ENCODE measurements at places on chromosomes 1 and 21.

DNA sequence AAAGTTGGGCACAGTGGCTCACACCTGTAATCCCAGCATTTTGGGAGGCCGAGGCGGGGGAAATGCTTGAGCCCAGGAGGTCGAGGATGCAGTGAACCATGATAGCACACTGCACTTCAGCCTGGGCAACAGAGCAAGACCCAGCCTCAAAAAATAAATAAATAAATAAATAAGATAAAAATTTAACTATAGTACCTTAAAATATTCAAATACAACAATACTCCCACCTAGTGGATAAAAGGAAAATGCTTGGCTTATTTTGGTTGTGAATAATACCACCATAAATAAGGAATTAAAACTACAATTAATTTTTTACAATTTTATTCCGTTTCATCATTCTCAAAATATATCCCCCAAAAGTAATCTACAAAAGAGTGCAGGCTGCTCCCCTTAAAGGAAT lies 8.1 kb downstream of the PSMG1 start:
- no peak for DNase-seq

GRCh38 chr1:168281603-168282325 lies 1.1 kb downstream of the TBX19 start:
- no peak for DNase-seq

- DNase-seq, result no peak
Measured at GRCh38 chr1:27331426-27331825, 9.5 kb downstream of the TMEM222 start.

DNA sequence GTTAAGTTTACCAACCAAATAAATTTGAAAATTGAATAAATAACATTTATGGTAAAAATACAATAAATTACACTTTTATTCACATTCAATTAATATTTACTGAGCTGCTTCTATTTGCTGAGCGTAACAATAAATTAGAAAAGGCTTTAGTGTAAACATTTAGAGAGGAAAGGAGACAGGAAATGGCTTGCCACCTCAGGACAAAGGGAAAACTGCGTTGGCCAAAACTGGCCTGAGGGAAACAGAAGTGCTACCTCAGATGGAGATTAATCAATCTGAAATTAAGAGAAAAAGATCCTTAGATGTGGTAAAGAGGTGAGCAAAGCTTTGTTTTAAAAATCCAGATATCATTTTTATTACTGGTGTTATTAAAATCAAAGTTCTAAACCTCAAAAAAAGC lies 128.0 kb downstream of the SLC44A5 start:
- DNase-seq, result no peak

DNA sequence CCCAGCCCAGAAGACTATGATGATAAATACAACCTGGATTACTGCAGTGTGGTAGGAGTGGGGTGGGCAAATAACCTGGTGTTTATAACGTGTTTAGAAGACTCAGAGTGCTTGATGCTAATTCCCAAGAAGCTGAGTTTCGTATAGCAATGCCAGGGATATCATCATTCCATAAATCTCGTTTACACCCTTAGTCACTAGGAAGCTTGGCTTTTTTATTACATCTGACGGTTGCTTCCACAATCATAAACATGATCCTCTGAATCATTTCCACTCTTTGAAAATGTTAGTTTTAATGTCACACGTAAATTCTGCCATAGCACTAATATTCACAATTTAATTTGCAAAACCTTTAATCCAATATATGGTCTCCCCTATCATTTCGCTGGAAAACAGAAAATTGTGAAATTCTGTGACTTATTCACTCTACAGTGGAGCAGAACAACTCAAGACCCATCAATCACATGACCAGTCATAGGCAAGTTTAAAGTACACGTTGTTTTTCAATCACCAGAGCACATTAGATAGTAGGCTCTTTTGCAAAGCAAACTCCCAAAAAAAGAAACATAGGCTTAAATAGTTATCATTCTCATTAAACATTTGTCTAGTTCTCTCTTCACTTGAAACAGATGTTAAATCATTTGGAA lies 321.0 kb downstream of the LTN1 start:
- no peak for DNase-seq

GRCh38 chr1:72530646-72531045 lies 248.3 kb upstream of the NEGR1 start:
- no peak for DNase-seq

- no peak for DNase-seq
Measured at GRCh38 chr21:31671146-31671716, 11.7 kb downstream of the SOD1 start.
